ENCODE measurements at places on chromosomes 4 and X. TPM values are rescaled to one million over a fixed set of nuclear protein-coding genes. Genes with fewer than 3 reads are reported as not detected.
A peak's percentile ranks its signal among the peaks of the same experiment; 100 is the strongest.

The EDNRA gene
- total RNA-seq: 1.8 TPM

The RNF175 gene
- total RNA-seq: 0.37 TPM

The ADH7 gene
- not detected for total RNA-seq

The TBC1D14 gene
- total RNA-seq: 46.6 TPM

The ARHGEF6 gene
- 2.7 TPM for total RNA-seq

The FTSJ1 gene
- 18.0 TPM for total RNA-seq

The PLAC8 gene
- total RNA-seq: 715 TPM

DNA sequence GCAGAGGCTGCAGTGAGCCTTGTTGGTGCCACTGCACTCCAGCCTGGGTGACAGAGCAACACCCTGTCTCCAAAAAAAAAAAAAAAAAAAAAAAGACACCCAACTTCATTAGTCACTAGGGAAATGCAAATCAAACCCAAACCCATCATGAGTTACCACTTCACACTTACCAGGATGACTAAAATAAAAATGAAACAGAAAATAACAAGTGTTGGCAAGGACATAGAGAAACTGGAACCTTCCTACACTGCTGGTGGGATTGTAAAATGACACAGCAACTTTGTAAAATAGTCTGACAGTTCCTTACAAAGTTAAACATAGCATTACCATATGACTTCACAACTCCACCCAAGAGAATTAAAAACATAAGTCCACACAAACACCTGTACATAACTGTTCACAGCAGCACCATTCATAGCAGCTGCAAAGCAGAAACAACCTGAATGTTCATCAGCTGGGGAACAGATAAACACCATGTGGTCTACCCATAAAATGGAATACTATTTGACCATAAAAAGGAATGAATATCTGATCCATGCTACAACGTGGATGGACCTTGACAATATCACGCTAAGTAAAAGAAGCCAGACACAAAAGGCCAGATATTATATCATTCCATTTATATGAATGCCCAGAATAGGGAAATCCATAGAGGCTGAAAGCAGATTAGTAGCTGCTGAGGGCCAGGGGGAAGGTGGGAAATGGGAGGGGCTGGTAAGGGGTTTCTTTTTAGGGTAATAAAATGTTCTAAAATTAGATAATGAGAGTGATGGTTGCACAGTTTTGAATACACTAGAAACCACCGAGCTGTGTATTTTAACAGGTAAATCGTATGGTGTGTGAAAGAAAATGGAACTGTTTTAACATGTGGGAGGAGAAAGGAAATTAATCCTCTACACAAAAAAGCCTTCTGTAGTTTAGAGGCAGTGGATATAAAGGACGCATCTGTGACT is 18.3 kb downstream of the CD99L2 start:
- no peaks in the 10 kb centered on the region for H3K27me3 ChIP-seq
- H3K4me3 ChIP-seq: no peak overlapping the region
- DNase-seq: no peak

- H3K4me3 ChIP-seq: no peak overlapping the region
- DNase-seq: no peak
- no peaks in the 10 kb centered on the region for H3K36me3 ChIP-seq
- no peak overlapping the region for H3K27ac ChIP-seq
- H3K4me1 ChIP-seq: no peaks in the 10 kb centered on the region
- no peaks in the 10 kb centered on the region for H3K27me3 ChIP-seq
Measured at GRCh38 chr4:180794333-180794732, 1448.9 kb upstream of the TENM3 start.

- H3K4me1 ChIP-seq: peaks cover 8% of the 10 kb centered on the region
- H3K27me3 ChIP-seq: no peaks in the 10 kb centered on the region
- H3K36me3 ChIP-seq: no peaks in the 10 kb centered on the region
- peak; percentile 58 for DNase-seq
- H3K27ac ChIP-seq: no peak overlapping the region
Measured at GRCh38 chr4:148056879-148057278, 325.0 kb downstream of the ARHGAP10 start.

DNA sequence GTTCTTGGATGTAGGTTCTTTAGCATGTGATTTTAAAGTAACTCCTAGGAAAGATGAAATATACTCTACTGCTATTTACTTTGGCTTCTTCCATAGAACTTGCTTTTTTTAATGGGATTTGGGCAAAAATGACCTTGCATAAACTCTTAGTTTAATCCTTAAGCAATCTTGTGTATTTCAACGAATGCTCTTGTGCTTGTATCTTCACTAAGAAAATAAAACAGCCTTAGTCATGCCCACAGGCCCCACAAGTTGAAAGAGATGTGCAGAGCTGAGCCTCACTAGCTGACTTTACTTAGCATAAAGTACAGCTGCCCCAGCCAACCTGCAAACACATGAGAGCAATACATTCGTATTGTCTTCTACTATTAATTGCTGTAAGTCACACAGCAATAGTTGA is 1609.2 kb downstream of the STIM2 start:
- H3K27ac ChIP-seq: no peak overlapping the region
- no peak overlapping the region for H3K4me3 ChIP-seq
- no peak for DNase-seq
- H3K36me3 ChIP-seq: no peaks in the 10 kb centered on the region

DNA sequence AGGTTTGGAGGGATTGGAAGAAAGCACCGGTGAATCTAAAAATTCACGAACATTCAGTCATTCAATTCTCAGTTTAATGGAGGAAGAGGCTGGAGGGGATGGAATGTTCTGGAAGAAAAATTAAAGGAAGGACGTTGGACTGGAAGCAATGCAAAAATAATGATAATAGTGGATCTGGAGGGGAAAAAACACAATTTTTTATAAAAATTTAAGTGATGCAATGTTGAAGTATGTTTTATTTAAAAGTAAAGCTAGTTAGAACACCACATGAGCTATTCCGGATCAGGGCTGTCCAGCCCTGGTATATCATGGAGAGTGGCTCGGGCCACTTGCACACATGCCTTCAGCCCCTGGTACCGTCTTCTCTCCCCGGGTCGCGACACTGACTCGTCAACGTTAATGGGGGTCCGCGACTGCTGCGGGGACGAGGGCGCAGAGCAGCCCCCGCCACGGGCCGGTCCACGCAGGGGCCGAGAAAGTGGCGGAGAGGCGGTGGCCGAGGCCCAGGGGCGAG is 204.6 kb downstream of the TENM3 start:
- H3K27me3 ChIP-seq: peaks cover 37% of the 10 kb centered on the region
- peaks cover 4% of the 10 kb centered on the region for H3K4me1 ChIP-seq
- no peaks in the 10 kb centered on the region for H3K36me3 ChIP-seq
- no peak overlapping the region for H3K27ac ChIP-seq
- DNase-seq: no peak
- H3K4me3 ChIP-seq: peak overlapping the region; percentile 35

DNA sequence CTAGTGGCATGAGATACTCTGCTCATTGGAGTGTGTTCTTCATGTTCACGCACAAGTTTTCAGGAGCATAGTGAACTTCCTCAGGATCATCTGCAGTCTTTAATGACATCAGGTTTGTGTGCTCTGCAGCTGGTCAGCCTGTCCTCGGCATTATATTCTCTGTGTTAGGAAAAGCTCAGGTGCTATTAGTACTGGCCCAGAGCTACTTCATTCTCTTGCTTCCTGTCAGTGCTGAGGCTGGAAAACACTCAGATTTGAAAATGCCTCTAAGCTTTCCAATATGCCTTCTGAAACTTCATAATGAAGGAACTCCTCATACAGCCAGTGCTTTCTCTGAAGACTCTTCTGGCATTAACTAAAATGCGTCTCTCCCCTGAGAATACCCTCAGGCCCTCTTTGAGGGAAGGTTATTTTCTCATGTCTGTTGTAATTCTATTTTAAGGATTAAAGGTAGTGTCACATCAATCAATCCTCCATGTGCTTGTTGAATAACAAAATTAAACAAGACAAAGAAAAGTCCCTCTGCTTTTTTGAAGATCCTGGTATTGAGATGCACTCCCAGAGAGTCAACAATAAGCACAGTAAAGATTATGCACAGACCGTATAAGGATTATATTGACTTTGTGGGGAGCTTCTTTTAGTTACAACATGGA is 666.4 kb downstream of the ADGRL3 start:
- H3K4me1 ChIP-seq: no peaks in the 10 kb centered on the region
- H3K36me3 ChIP-seq: no peaks in the 10 kb centered on the region
- H3K4me3 ChIP-seq: no peak overlapping the region
- H3K27me3 ChIP-seq: no peaks in the 10 kb centered on the region
- no peak for DNase-seq
- H3K27ac ChIP-seq: no peak overlapping the region

- no peak overlapping the region for H3K27ac ChIP-seq
- no peaks in the 10 kb centered on the region for H3K4me1 ChIP-seq
- H3K4me3 ChIP-seq: no peak overlapping the region
- no peak for DNase-seq
- H3K36me3 ChIP-seq: no peaks in the 10 kb centered on the region
Measured at GRCh38 chrX:112359906-112360305, 277.3 kb upstream of the TRPC5 start.

GRCh38 chr4:26218677-26219605 is 101.9 kb upstream of the RBPJ start:
- H3K27ac ChIP-seq: peak overlapping the region; percentile 0
- H3K27me3 ChIP-seq: no peaks in the 10 kb centered on the region
- H3K4me1 ChIP-seq: no peaks in the 10 kb centered on the region

GRCh38 chr4:41022116-41022515 is 192.2 kb downstream of the APBB2 start:
- DNase-seq: no peak
- no peaks in the 10 kb centered on the region for H3K36me3 ChIP-seq
- no peaks in the 10 kb centered on the region for H3K27me3 ChIP-seq
- H3K27ac ChIP-seq: no peak overlapping the region
- H3K4me1 ChIP-seq: no peaks in the 10 kb centered on the region

GRCh38 chr4:18882468-18882867 is 860.9 kb upstream of the LCORL start:
- H3K27me3 ChIP-seq: no peaks in the 10 kb centered on the region
- no peak overlapping the region for H3K27ac ChIP-seq
- H3K4me1 ChIP-seq: no peaks in the 10 kb centered on the region
- no peaks in the 10 kb centered on the region for H3K36me3 ChIP-seq

GRCh38 chrX:151680805-151681204 is 14.5 kb upstream of the PRRG3 start:
- no peak overlapping the region for H3K27ac ChIP-seq
- H3K36me3 ChIP-seq: no peaks in the 10 kb centered on the region
- H3K4me3 ChIP-seq: no peak overlapping the region
- no peaks in the 10 kb centered on the region for H3K4me1 ChIP-seq

GRCh38 chrX:15292861-15293260 is 22.6 kb downstream of the ASB11 start:
- no peaks in the 10 kb centered on the region for H3K4me1 ChIP-seq
- no peaks in the 10 kb centered on the region for H3K36me3 ChIP-seq
- H3K27me3 ChIP-seq: no peaks in the 10 kb centered on the region
- no peak for DNase-seq
- H3K4me3 ChIP-seq: no peak overlapping the region

DNA sequence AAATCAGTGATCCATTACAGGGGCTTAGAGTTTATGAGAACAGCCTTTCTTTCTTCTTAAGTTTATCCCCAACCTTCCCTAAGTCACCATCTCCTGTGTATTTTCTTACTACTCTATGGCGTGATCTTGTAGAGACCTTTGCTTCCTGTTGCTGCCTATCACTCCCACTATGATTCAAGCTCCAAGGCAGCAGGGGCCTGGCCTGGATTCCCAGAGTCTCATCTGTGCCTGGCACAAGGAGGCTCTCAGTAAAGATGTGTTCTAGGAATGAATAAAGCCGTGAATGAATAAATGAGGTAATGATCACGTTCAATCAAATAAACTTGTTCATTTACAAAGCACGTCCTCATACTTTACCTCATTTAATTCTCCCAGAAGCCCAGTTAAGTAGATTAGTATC is 45.4 kb downstream of the CC2D2A start:
- DNase-seq: no peak
- H3K4me3 ChIP-seq: no peak overlapping the region
- H3K4me1 ChIP-seq: no peaks in the 10 kb centered on the region
- H3K27ac ChIP-seq: no peak overlapping the region
- no peaks in the 10 kb centered on the region for H3K36me3 ChIP-seq

DNA sequence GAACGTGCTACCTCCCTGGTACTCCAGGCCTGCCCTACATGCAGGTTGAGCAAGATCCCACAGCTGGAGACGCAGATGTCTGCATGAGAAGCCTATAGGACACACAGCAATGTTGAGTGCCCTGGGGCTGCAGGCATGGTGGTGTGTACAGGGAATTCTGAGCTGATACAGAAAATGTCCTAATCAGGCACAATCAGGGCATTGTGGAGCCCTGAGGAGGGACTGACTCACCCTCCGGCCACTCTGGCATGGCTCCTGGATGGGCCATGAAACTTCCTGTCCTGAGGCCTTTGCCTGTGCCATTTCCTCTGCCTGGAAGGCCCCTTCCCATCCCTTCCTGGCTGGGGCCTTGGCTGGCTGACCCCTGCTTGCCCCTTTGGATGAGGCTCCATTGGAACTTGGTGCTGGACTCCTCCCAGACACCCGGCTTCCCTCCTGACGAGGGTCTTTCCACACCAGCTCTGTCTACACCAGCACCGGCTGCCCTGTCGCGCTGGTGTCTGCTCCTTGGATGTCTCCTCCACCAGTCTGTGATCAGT is 16.7 kb upstream of the AFAP1 start:
- no peak overlapping the region for H3K4me3 ChIP-seq
- H3K27ac ChIP-seq: peak overlapping the region; percentile 34
- H3K36me3 ChIP-seq: no peaks in the 10 kb centered on the region
- DNase-seq: no peak

DNA sequence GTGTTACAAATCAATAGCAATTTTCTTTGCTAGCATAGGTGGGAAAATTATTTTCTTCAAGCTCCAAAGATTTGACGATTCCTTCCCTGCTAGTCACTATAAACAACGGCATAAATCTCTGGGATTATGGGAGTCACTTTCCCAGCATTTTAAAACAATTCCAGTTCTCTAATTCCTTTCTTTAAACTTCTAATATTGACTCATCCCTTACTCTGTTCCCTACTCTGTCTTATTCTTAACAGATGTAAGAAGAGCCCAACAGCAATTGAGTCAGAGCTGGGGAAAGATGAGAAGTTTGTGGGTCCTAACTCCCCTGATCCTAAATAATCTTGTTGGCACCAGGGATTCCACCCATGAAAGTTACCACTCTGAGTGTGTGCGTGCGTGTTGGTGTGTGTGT is 47.4 kb upstream of the IL21 start:
- no peak overlapping the region for H3K4me3 ChIP-seq
- H3K4me1 ChIP-seq: no peaks in the 10 kb centered on the region
- H3K27ac ChIP-seq: no peak overlapping the region
- no peaks in the 10 kb centered on the region for H3K27me3 ChIP-seq
- DNase-seq: no peak

- H3K4me3 ChIP-seq: no peak overlapping the region
- DNase-seq: no peak
- no peaks in the 10 kb centered on the region for H3K4me1 ChIP-seq
- H3K36me3 ChIP-seq: no peaks in the 10 kb centered on the region
- H3K27me3 ChIP-seq: no peaks in the 10 kb centered on the region
Measured at GRCh38 chrX:119093991-119094735, 21.4 kb downstream of the CT47C1 start.

DNA sequence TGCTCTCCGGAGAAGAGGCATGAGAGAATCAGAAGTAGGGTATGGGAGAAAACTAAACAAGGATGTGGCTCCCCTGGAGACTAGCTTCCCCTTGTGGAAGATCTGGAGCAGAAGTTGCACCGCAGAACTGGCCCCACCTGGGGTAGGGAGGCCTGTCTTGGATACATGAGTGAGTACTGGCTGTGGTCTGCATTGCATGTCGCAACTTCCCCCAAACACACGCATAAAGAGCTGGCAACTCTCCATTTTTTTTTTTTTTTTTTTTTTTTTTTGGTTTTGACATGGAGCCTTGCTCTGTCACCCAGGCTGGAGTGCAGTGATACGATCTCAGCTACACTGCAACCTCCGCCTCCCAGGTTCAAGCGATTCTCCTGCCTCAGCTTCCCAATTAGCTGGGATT is 119.9 kb downstream of the EGF start:
- no peak for DNase-seq
- H3K27me3 ChIP-seq: no peaks in the 10 kb centered on the region
- no peaks in the 10 kb centered on the region for H3K36me3 ChIP-seq
- no peak overlapping the region for H3K4me3 ChIP-seq
- H3K27ac ChIP-seq: no peak overlapping the region

All from colonic mucosa (tissue), 4 donors.